ENCODE measurements at places on chromosomes 16 and 17.

DNA sequence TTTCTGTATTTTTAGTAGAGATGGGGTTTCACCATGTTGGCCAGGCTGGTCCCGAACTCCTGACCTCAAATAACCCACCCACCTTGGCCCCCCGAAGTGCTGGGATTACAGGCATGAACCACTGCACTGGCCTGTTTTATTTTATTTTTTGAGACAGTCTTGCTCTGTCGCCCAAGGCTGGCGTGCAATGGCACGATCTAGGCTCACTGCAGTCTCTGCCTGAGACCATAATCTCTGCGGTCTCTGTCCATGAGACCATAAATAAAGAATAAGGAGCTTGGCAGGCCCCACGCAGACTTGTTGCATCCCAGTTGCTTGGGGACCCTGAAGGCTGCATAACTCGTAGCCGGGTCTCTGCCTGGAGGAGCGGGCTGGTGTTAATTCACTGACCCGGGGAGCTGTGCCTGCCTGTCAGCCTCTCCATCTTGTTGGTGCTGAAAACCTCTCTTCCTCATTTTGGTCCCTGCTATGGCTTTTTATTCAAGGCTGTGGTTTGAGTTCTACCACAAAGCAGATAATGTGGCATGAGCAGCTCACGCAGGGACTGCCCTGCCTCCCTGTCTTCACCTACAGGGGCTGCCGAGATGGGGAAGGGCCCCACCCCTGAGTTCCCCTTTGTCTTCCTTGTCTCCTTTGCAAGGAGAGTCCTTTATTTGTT, 82.1 kb downstream of the MSI2 start:
- no peak for DNase-seq

DNA sequence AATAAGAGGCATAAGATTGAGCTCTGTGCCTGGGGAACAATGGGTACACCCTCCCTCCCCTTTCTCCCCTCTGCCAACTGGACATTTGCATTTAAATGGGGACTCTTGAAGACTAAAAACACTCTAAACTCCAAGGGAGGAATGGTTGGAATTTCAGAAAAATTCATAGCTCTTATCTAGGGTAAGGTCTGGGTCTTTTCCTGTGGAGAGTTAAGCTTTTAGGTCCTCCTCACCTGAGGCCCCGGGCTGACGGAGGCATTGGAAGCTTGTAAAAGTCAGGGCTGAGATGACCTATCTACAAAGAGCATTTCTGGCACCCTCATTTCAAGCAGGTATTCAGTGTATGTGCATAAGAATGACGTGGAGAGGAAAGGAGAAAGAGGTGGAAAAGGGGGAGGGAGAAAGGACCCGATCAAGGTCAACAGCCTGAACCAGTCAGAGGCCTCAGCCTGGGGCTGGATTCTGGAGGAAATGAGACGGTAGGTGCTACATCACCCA, 78.0 kb downstream of the RAP1GAP2 start:
- DNase-seq = no peak

DNA sequence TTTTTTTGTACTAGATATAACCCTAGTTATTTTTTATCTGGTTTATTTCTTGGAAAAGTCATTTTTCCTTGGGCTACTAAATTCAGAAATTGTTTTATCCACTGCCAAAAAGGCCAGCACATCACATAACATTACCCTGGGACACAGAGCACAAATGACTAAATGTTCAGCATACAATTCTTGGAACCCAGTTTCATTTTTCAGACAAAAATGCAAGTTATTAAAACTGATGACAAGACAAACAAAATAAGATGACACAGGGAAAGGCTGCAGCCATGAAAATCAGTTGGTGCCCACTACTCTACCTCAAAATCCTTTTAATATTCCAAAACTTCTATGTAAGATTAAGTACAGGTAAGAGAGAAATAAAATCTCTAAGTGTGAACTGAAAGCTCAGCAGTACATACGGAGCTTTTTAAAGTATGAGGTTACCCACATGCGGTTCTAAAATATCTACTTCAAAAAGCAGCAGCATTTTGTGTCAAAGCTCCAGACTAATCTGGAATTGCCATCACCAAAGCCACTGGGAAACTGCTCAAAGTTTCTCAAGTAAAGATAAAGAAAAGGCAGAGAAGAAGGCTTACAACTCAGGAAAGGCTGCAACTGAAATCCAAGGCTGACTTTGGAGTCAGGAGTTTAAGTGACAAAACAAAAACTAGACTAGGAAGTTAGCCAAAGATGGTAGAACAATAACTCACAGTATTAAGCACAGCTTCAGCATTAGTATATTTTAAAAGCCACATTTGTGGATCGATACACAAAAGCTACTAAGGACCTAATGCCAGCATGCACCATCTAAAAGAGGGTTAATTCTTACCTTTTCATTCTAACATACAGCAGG, 41.4 kb downstream of the AP1G1 start:
- DNase-seq = no peak

- DNase-seq = no peak
Observed at GRCh38 chr16:31421587-31421986, 6.6 kb downstream of the COX6A2 start.

- DNase-seq = no peak
Observed at GRCh38 chr17:194828-195602, 13.6 kb upstream of the DOC2B start.

- DNase-seq = peak; percentile 78
Observed at GRCh38 chr16:3058139-3059030, 7.1 kb upstream of the IL32 start.

Measured in colonic mucosa (tissue), 4 donors.